ENCODE measurements at places on chromosomes 5 and 9.

GRCh38 chr5:172802567-172803176 is 31.4 kb upstream of the ERGIC1 start:
- no peak for DNase-seq

DNA sequence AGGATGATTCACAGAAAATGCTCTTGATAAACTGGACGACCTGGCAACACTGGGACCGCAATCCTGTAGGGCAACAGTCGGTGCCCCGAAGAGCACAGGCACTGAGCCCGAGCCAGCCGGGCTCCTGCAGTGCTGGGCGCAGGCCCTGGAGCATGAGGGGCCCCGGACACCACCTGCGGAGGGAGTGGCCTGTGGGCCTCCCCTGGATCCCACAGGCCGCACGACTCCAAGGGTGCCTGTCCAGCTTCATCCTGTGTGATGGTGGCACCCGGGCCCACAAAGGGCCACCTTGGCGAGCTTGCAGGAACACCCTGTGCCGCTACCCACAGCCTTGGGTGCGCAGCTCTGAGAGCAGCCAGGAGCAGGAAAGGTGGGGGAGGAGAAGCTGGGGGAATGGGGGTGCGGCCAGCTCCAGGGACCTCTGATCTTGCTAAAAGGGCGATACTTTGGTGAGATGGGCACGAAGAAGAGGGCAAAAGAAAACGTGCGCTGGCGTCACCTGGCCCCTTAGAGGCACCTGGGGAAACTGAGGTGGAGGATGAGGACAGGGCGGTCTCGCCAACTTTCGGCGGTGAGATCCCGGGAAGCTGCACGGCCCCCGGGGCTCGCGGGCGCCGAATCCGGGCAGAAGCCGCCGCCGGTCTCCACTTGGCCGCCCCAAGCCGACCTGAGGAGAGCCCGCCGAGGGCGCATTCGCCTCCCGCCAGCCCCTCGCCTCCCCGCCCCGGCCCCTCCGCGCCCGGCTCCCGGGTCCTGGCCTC is 722 bp downstream of the TBC1D9B start:
- no peak for DNase-seq

DNA sequence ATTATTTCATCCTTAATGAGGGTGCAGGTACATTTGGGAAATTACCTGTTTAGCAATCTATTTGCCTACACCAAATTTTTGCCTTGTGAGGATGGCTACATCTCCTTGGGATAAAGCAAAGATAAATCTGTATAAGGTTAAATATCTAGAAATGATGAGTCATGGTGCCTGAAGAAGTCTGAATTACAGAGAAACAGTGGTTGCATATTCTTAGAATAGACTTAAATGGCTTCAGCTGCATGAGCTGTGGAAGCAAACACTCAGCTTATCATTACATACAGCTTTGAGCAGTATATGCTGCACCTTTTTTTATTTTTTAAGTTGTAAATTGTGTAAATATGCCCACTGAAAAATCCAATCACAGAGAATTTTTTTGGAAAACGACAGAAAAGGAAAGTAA is 153.5 kb downstream of the RAPGEF6 start:
- no peak for DNase-seq

DNA sequence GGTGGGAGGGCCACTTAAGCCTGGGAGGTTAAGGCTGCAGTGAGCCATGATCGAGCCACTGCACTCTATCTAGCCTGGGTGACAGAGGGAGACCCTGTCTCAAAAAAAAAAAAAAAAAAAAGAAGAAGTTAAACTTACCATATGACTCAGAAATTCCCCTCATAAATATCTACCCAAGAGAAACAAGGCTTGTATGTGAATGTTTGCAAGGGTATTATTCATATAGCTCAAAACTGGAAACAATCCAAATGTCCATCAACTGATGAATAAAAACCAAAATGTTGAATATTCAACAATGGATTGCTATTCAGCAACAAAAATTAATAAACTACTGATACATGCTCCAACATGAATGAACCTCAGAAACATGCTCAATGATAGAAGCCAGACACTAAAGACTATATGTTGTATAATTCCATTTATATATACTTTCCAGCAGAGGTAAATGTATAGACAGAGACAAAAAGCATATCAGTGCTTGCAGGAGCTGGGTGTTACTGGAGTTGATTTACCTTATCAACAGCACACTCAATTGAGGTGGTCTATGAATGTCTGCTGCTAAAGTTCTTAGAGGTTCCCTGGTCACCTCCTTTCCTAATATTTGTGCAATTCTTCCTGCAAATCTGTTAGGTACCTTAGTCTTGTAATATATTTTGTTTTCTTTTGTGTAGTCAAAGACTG is 5.3 kb upstream of the SREK1 start:
- no peak for DNase-seq

DNA sequence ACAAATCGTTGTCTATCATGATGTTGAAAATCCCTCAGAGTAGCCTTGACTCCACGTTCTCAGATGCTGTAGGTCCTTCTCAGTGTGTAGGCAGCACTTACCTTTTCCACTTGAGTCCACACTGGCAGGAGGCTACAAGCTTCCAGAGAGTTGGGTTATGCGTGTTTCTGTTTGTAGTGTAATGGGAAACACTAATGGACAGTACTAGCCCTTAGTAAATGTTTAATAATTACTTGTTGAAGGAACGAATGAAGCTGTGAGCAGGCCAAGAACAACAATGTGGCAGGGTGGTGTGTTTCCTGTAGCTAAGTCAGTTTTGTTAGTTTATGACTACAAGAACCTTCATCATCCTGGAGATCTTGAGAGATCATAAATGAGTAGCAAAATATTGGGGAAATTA is 83.5 kb downstream of the ARHGAP26 start:
- no peak for DNase-seq

DNA sequence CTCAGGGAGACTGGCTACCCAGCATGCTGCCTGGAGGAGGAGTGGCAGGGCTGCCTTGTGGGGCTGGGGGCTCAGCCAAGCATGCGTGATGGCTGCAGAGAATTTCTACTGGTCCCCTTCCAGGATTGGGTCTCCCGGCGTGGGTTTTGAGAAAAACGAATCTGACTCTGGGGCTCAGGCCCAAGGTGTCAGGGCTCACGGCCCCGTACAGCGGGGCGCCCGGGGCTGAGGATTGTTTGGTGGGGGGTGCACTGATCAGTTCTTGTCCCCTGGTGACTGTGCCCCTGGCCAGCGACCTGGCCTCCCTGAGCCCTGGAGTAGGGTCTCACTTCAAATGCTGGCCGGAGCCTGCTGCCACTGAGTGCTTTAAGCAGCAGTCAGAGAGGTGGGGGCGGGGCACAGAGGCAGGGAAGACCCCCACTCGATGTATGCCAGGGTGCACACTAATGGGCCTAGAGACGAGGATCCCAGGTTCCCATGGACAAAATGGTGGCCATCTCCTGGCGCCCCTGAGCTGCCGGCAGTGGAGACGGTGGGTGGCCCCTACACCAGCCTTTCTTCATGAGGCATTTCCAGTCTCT is 45.5 kb upstream of the RNU6ATAC start:
- no peak for DNase-seq

DNA sequence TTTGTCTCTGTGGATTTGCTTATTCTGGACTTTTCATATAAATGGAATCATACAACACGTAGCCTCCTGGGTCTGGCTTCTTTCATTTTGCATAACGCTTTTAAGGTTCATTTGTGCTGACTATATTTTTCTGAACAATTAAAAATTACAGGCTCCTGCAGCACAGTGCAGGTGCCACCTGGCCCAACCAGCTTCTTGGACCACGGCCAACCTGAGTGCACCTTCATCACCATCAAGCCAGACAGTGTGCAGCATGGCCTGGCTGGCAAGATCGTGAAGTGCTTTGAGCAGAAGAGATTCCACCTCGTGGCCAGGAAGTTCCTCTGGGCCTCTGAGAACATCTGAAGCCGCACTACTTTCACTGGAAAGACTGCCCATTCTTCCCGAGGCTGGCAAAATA is 53.5 kb upstream of the COL15A1 start:
- no peak for DNase-seq

- no peak for DNase-seq
Observed at GRCh38 chr5:7683753-7684152, 167.2 kb downstream of the CFAP90 start.
